ENCODE measurements at places on chromosomes 5 and 9.
A peak's percentile ranks its signal among the peaks of the same experiment; 100 is the strongest.

GRCh38 chr5:78795757-78796156 is 147.2 kb upstream of the LHFPL2 start:
- peak; percentile 97 for DNase-seq

DNA sequence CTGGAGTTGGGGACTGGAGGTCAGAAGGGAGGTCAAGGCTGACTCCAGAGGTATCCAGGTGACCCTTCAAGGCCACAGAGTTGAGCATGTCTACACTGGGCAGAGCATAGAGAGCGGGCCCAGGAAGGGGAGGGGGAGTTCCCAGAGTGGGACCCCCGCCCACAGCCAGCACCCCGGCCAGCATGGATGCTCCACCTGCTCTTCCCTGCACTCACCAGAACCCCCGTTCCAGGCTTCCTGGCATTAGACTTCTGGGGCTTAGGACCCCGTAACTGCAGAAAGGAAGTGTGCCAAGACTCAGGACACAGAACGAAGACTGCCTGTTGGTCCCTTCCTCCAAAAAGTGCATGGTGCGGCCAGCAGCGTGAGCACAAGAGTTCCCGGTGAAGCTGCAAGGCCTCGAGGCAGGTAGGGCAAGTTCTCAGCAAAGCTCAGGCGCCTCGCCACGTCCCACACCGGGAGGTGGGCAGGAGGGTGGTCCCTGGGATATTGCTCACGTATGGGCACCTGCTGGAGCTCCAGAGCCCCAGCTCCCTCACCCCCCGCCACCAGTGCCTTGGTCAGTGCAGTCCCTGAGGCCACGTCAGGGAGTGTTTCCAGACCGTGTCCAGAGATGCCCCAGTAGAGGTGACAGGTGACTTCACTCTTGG is 13.8 kb downstream of the ABO start:
- DNase-seq = no peak

DNA sequence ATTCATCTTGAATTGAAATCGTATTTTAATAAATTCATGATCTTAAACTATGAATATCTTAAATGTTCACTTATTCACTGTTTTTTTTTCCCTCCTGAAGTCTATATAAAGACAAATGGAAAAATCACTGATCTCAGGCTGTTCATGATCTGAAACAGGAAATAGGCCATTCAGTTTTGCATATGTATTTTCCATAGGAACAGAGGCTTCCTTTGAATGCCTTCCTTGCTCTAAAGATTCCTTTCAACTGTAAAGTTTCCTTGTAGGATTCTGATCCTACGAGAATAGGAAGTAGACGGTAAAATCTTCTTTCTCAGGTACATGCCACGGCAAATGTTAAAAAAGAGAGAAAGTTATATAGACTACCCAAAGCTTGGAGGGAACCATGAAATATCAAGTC is 194.4 kb upstream of the PPP1R2B start:
- DNase-seq = no peak

- no peak for DNase-seq
These were observed 95.2 kb upstream of the PHF24 start for GRCh38 chr9:34862836-34863235.

DNA sequence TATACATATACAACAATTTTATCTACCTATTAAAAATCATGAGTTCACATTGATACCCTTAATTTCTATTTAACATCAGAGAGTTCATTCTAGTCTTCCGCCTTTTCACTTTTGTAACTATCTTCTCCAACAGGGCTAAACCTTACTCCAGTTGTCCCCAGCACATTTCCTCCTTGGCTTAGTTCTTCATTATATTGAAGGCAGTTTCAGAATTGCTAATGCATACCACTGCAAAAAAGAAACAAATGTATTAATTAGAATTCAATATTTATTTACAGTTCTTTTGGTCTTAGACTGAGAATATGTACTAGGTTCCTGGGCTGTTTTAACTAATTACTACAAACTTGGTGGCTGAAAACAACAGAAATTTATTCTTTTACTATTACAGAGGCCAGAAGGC is 132.5 kb downstream of the WDR70 start:
- no peak for DNase-seq

- DNase-seq = peak; percentile 43
These were observed 77.7 kb upstream of the ADAMTSL1 start for GRCh38 chr9:18396102-18396728.

DNA sequence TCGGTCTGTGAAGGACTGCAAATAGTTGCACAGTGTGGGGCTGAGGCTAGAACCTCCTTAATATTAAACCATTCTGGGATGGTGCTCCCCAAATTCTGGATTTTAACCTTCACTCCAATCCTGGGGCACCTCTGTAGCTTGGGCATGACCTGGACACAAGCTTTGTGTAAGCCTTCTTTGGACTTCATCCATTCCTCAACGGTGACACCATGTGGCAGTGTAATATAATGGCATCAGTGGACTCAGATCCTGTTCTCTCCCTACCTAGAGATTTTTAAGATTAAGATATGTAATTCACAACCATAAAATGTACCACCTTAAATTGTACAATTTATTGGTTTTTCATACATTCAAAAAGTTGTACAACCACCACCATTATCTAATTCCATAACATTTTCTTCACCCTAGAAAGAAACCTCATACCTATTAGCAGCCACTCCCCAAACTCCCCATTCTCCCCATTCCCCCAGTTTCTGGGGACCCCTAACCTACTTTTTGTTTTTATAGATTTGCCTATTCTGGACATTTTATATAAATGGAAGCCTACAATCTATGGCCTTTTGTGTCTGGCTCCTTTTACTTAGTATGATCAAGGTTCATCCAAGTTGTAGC is 4.8 kb upstream of the PLGRKT start:
- peak; percentile 70 for DNase-seq

- peak; percentile 86 for DNase-seq
These were observed 112.7 kb upstream of the ITGA1 start for GRCh38 chr5:52674815-52675545.

GRCh38 chr9:133106511-133107244 is 14.4 kb downstream of the RALGDS start:
- no peak for DNase-seq

DNA sequence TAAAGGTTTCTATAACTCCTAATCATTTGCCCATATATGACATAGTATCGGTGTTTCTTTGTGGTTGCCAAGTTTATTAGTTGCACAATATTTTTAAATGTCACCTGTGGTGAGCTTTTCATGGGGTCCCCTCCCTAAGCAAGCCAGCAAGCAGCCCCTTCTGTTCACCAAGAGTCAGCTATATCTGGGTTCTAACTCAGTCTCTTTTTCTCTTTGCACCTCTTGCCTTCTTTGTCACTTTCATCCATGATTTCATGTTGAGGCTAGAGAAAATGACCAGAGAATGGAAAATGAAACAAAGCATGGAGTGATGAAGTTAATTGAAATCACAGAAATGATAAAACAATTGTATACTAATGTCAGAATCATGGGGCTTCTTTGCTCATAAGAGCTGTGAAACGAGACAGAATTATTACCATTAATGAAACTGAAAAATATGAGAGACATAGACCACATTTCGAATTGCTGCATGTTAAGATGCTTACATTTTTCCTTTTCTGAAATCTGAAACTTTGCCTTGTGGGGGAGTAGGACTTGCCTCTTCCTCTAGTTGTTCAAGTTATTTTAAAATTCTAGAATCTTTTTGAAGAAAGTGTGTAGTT is 75.7 kb downstream of the CAMK4 start:
- DNase-seq = no peak

DNA sequence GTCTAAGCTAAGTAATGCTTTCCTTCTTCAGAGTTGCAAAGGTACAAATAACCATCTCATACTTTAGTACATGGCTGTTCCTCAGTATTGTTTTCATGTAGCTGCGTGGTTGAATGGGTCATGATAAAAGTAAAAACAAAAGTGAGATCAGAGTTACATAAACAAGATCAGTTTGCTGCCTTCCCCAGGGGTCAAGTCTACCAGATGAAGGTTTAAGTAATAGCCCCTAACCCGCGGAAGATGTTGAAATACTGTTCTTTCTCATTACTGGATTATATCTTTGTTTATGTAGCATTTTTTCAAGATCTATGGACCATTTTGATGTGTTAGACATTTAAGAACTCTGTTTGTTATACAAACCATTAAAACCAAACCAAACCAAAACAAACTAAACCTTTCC is 34.1 kb upstream of the ARRDC3 start:
- DNase-seq = peak; percentile 50

Data from renal cortical epithelial cell (primary cell).